Activated CD8-positive, alpha-beta memory T cell treated with anti-CD3 and anti-CD28 coated beads for 1 hour (primary cell): ENCODE measurements at places on chromosomes 2 and 18.

DNA sequence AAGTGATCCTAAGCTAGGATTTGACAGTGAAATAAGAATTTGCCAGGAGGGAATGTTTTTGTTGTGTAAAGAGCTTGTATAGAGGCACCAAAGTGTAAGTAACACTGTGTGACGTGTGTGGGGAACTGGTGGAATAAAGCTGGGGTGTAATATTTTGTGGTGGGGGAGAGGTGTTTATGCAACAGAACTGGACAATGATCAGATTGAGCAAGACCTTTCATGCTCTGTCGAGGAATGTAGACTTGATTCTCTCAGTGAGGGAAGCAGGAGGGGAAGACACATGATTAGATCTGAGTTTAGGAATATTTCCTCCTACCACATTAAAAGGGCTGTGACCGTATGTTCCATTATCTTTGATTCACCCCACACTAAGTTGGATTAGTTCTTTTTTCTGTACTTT, 43.6 kb downstream of the EFEMP1 start:
- no peak for DNase-seq

GRCh38 chr18:34976899-34977837, 64.0 kb upstream of the MAPRE2 start:
- DNase-seq = peak; percentile 65

DNA sequence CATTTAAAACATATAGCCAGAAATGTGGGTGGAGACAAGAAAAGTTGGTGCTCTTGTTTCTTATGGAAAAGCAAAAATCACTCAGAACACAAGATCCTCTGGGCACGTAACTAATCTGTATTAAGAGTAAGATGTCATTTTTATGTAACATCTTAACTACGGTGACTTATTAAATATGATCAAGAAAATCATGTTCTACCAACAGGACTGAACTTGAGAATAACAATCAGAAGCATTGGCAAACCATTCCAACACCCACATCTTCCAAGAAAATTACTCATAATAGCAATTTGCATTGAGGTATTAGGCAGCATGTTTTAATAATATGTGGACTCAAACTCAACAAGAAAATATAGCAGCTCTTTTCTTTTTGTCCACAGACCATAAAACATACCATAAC, 21.6 kb downstream of the MAP2 start:
- DNase-seq = no peak

- DNase-seq = no peak
These were observed 38.2 kb downstream of the SOX11 start for GRCh38 chr2:5730386-5730785.

GRCh38 chr2:27441958-27442919, at the start of gene KRTCAP3:
Gene KRTCAP3 (plus strand): TSS chr2:27442381. CDS start chr2:27442413, 32 bp downstream.
- no peak for DNase-seq

GRCh38 chr2:167860082-167860481, 387.3 kb downstream of the STK39 start:
- DNase-seq = no peak

GRCh38 chr2:9017411-9017810, 13.9 kb upstream of the MBOAT2 start:
- DNase-seq = no peak

- no peak for DNase-seq
These were observed 19.6 kb downstream of the RSAD2 start for GRCh38 chr2:6896930-6897759.

- no peak for DNase-seq
These were observed 780 bp downstream of the HTRA2 start for GRCh38 chr2:74530239-74531187.

GRCh38 chr2:83261591-83262136, 1197.4 kb downstream of the SUCLG1 start:
- no peak for DNase-seq

DNA sequence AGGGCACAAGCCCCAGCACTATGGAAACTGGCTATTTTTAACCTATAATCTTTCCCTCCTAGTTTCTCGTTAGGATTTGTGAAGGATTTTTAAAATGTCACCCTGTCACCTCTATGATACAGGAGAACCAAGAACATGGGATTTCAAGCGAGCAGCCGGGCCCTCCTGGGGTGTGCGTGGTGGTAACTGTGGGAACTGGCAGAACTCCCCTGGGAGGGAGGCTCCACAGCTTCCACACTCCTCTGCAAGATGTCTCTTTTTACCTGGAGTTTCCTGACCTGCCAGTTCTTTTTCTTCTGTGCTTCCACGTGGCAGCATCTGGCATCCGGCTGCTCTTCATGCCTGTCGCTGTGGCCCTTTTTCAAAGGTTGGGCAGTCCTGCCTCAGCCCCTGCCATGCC, 386.3 kb upstream of the MYT1L start:
- no peak for DNase-seq

- no peak for DNase-seq
These were observed 165.7 kb downstream of the TMX3 start for GRCh38 chr18:68548904-68549870.

- no peak for DNase-seq
These were observed at the start of gene PXDN for GRCh38 chr2:1744446-1745170. Gene PXDN (minus strand): TSS chr2:1744515. CDS start chr2:1744455, 60 bp downstream.

GRCh38 chr2:39942950-39943349, 163.9 kb upstream of the THUMPD2 start:
- DNase-seq = no peak

- no peak for DNase-seq
These were observed 30.3 kb upstream of the IL37 start for GRCh38 chr2:112880696-112881095.

- no peak for DNase-seq
These were observed 11.1 kb downstream of the TTL start for GRCh38 chr2:112493048-112493447.

GRCh38 chr2:107964185-107964584, 22.1 kb upstream of the SLC5A7 start:
- DNase-seq = no peak

DNA sequence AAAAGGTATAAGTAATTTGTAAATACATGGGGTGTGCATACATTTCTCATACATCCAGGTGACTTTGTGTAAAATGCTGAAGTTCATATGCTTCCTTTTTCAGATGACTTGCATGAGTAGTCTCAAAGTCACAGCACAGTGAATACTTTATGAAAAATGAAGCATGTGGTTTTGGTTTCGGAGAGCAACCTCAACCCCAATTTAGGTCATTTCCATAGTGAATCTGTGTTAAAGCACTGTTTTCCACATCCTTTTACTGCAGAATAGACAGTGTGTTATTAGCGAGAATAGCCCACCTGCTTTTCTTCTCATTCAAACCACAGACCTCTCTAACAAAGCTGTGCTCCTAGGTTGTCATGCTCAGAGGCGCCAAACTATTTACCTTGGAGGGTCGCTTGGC, 204.4 kb upstream of the RASGRP3 start:
- no peak for DNase-seq

GRCh38 chr18:57950542-57950941, 93.5 kb upstream of the NEDD4L start:
- DNase-seq = no peak

GRCh38 chr2:196201229-196202009, 30.0 kb upstream of the STK17B start:
- no peak for DNase-seq

DNA sequence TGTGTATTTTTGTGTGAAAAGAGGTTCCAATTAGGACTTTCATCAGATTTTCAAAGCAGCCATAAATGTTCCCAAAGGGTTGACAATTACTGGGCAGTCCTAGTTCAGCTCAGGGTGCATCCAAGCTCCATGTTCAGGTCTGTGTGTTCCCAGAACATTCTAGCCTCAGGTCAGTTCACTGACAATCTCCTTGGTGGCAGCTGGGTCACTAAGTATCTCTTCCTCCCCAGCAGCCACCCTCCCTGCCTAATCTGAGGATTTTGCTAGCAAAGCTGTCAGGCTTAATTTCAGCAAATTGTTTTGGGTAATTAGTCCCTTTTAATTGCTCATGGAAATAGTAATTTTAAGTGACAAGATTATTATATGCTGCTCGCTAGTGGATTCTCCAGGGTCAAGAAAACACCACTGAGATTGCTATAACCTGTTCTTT, 29.8 kb downstream of the UPP2 start:
- no peak for DNase-seq

GRCh38 chr18:8741532-8741931, 36.2 kb downstream of the MTCL1 start:
- no peak for DNase-seq

DNA sequence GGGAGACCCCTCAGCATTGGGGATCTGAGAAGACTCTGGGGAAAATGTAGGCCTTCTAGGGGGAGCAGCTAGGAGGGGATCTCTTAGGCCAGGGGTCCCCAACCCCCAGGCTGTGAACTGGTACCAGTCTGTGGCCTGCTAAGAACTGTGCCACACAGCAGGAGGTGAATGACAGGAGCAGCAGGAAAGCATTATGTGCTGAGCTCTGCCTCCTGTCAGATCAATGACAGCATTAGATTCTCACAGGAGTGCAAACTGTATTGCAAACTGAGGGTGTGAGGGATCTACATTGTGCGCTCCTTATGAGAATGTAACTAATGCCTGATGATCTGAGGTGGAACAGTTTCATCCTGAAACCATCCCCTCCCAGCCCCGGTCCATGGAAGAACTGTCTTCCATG, 127.3 kb downstream of the SCG2 start:
- no peak for DNase-seq

- DNase-seq = no peak
These were observed 375.8 kb upstream of the NXPH2 start for GRCh38 chr2:139155991-139156390.

GRCh38 chr18:34048423-34048822, 176.3 kb downstream of the NOL4 start:
- DNase-seq = no peak

- DNase-seq = no peak
These were observed 303.9 kb downstream of the ETAA1 start for GRCh38 chr2:67701011-67701410.

- DNase-seq = no peak
These were observed 58.6 kb downstream of the KLF7 start for GRCh38 chr2:207107131-207107530.

- no peak for DNase-seq
These were observed 404.8 kb downstream of the MBD2 start for GRCh38 chr18:53819671-53820070.

DNA sequence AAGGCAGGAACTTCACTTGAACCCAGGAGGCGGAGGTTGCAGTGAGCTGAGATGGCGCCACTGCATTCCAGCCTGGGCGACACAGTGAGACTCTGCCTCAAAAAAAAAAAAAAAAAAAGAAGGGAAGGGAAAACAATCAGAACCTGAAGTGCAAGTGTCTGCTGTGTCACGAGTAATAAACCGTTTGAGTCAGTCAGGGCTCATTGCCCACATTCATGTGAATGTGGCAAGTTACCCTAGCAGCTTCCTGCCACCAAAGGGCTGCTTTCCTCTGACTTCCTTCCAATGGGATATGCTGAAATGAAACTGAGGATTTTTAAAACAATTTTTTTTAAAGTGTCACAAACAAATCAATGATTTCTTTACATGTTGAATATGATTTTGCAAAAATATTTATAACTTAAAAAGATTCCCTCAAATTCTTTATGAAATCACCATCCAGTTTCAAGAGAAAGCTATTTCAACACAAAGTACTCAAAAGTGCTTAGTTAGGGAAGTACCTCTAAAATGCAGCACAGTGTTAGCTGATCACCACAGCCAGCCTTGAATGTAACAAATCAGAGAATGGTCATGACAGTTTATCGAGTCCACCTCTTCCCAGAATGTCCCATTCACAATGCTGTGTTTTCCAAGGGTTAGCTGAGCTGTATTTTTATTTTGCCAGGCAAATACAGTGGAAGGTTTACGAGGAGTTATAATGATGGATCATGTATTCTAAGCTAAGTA, 36.4 kb downstream of the WDSUB1 start:
- DNase-seq = no peak

- no peak for DNase-seq
These were observed 4.0 kb downstream of the SNED1 start for GRCh38 chr2:241002275-241003046.

GRCh38 chr18:74534150-74534969, at the start of gene CNDP1:
Gene CNDP1 (plus strand): TSS chr18:74534500. CDS start chr18:74534668, 168 bp downstream.
- no peak for DNase-seq

DNA sequence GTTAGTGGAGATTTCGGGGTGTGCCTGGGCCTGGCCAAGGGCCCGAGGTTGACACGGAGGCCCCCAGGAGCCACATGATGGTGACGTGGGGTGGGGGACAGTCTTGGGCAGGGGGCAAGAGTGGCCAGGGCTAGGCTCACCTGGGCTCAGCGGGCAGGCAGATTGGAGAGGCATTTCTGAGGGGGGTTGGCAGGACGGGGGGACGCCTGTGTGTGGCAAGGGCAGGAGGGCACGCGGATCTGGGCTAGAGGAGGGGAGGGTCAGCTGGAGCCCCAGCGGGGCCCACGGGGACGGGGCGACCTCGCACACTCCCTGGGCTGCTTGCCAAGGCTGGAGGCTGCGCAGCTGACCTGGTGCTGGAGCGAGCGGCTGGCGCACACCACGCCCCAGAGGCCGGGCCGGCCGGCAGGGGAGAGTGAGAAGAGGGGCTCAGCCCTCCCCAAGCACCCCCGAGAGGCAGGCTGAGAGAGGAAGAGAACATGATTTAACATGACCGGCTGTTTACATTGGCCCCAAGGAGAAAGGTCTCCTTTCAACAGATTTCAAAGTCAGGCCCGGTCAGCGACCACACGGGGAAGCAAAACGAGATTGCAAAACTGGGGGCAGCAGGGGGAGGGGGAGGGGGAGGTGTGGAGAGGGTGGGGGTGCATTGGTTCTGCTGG, 38.0 kb upstream of the SNED1 start:
- no peak for DNase-seq

GRCh38 chr2:208062113-208062512, 36.8 kb upstream of the PLEKHM3 start:
- DNase-seq = no peak

DNA sequence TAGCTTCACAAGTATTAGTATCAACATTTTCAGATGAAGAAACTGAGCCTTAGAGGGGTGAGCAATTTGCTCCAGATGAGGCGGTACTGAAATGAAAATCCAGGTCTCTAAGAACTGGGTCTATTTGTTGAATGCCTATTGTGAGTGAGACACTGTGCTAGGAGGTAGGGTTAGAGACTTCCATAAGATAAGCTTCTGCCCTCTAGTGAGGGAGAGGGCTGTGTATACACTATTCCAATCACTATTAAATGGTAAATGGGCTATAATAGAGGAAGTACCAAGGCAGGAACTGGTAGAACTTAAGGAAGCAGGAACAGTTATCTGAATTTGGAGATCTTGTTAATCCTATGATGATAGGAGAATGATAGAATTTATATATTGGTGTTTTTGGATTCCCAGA, 23.6 kb upstream of the GLS start:
- DNase-seq = no peak

GRCh38 chr2:215441560-215442400, 5.9 kb upstream of the FN1 start:
- no peak for DNase-seq
